ENCODE measurements at places on chromosomes 2 and 18.

DNA sequence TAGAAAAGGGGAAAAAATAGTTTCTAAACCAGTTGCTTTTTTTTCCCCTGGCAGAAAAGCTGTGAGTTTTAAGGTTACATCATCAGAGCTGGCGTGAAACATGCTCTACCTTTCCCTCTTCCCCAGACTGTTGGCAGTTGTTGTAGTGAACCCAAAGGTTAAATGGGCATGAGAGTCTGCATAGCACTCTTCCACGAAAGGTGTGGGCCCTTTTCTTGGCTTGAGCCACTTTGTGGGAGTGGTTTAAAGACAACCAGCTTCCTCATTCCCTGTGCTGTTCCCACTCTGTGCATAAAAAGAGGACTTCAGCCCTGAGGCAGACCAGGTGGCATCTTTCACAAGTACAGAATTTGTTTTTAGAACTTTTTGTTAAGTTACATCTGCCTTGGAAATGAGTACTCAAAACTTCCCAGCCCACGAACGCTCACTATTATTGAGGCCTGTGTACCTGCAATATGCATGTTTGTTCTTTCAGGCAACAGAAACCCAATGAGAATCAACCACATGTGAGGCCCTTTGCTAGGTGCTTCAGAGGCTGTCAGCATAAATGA lies 243.8 kb downstream of the BABAM2 start:
- DNase-seq: no peak

GRCh38 chr2:1586251-1586922 lies 157.9 kb downstream of the PXDN start:
- DNase-seq: no peak

DNA sequence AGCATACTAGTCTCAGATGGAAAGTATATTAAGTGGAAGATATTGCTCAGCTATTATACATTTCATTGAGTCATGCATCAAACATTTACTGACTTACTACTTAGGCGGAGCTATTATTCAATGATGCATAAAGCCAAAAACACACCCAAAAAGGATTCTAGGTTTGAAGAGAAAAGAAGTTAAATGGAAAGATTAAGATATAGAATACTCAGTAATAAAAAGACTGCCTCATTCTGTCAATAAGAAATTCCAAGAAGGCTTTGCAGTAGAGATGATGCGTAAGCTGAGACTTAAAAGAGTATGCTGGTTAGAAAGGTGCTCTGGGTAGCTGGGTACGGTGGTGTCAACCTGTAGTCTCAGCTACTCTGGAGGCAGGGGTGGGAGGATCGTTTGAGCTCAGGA lies 27.6 kb downstream of the STK17B start:
- no peak for DNase-seq

- DNase-seq: no peak
Measured at GRCh38 chr2:206556357-206556949, 85.8 kb upstream of the FAM237A start.

- no peak for DNase-seq
Measured at GRCh38 chr2:65456886-65457285, 24.5 kb upstream of the SPRED2 start.

DNA sequence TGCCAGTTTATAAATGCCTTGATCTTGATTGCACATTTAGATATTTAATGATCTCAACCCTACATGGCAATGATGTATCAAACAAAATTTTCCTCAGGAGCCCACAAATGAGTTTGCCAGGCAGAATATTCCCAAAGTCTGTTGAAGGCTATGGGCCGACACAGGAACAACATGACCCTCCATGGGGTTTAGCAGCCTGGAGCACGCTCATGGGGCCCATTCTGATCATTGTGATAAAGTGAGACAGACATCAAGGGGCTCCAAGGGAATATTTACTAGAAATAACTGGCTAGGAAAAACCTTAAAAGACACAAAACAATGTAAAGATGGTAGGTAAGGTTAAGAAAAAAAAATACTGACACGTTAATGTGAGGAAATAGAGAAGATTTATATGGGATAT lies 485.4 kb downstream of the PLCL1 start:
- DNase-seq: no peak

DNA sequence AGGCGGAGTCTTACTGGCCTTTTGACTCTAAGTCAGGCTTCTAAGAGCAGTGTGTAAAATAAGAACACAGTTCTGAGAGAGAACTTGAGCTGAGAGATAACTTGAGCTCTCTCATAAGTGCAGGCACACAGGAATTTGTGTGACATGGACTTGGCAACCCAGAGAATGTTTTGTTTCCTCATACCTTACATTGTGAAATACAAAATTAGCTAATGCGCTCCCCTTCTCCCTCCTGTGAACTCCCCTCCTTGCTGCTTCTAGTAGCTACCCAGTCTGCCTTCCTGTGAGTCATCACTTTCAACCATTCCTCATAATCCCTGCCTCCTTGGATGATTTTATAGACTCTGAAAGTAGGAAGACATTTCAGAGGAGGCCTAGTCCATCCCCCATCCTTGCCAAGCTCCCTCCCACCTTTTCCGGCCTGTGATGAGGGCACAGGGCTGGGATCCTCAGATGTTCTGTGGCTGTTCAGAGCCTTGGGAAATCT lies 22.6 kb downstream of the FER1L5 start:
- DNase-seq: no peak

DNA sequence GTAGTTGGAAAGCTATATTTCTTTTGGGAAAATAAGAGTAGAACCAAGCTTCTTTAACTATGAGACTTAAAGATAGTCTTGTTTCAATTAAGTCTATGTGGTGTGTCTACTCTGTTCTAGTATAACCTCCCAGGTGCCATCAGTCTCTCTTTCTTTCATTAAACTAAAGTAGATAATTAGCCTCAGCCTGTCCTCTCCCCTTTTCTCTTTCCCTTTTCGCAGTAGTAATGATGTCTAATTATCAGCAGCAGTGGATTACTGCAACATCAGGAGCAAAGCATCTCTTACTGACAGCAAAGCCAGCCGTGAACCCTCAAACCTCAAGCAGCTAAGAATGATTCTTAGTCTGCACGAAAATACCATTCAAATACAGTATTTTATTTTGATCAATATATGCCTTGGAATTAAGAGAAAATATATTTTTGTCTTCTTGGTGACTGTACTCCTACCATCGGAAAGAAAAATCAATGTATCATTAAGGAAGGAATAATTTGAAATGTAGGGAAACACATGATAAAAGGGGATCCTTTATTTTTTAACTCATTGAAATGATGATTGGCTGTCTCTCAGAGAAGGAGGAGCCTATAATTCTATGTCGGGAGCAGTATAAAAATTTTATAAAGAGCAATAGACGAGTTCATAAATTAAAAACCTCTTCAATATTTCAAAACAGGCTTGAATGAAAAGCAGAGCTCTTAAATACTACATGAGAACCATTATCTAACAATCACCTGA lies 4.5 kb downstream of the NOL4 start:
- DNase-seq: no peak

GRCh38 chr2:174180165-174180724 lies 68.1 kb downstream of the OLA1 start:
- DNase-seq: no peak

DNA sequence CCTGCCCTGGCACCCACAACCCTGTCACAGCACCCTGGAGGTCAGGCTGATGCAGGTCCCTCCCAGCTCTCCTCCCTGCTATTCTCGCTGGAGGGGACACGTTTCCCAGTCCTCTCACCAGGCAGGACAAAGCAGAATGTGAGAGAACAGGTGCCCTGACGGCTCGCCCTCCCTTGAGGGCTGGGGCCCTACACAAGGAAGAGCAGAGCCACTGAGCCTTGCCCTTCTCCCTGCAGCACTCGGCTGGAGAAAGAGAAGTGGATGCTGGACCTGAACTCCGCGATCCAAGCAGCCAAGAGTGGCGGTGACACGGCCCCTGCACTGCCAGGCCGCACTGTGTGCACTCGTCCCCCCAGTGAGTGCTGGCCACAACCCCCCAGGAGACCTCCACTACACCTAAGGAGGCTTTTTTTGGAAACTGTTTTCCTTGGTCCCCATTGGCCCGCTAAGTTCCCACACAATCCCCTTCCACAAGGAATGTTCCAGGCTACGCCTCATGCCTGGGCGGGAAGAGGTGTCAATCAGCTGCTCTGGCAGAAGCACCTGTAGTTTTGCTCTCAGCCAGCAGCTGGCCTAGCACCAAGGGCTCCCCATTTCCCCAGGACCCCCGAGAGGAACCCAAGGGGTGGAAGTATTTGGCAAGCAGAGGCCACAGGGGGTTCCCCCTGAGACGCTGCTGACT lies 17.4 kb downstream of the STK25 start:
- no peak for DNase-seq

GRCh38 chr2:101253013-101253702 lies 472 bp downstream of the CNOT11 start:
- DNase-seq: peak; percentile 81

DNA sequence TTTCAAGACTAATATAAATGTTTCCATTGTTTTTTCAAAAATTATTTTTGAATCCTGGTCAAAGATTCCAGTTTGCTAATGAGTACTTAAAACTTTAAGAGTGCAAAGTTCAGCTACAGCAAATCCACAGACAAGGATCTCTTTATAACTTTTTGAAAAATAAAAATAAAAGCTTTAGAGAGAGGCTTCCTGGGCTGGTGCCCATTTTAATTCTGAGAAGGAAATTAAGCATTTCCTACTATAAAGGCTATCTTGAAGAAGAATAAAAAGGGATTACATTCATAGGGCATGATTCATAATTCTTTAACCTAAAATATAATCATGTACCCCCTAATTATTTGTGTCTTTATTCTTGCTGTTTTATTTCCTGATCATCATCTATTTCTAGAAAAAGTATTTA lies 38.2 kb downstream of the DNAJC10 start:
- no peak for DNase-seq

DNA sequence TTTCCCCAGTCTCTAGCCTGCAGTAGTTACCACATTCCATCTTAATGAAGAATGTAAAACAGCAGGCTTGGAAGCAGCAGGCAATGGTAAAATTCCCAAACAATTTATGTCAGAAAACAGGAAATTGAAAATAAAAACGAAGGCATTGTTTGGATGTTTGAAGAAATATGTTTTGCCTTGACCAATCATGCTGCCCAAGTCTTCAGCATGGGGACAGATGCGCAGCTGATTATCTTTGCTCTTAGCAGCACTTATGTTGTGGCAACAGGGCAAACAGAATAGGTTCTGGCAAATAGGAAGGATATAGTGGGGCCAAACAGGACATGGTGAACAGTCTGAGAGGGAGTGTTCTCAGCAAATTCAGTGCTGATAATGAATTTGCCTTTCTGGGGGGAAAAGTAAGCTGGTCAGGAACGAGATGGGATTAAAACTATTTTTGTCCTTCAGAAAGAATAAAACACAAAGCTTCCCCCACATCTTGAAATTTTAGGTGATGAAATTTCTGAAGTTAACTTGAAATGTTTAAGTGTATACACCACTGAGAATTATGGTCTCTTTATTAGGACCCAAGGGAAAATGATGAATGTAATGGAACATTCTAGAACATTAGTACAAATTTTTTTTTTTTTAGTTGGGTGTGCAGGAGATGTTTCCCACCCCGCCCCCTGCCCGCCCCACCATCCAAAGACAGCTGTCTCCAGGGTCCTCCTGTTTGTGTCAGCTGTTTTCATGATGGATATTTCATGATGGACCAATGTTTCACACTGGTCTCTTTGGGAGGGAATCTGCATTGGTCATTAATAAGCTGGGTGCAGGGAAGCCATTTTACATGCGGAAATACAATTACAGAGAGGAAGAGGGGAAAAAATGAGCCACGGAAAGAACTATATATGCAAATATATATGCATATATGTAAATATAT lies 239.5 kb upstream of the REV1 start:
- no peak for DNase-seq

- DNase-seq: no peak
Measured at GRCh38 chr18:44130376-44130942, 550.2 kb upstream of the SETBP1 start.

GRCh38 chr2:22795287-22795866 lies 589.6 kb upstream of the KLHL29 start:
- DNase-seq: no peak
